ENCODE measurements at places on chromosomes 13 and 19.
A peak's percentile ranks its signal among the peaks of the same experiment; 100 is the strongest.

DNA sequence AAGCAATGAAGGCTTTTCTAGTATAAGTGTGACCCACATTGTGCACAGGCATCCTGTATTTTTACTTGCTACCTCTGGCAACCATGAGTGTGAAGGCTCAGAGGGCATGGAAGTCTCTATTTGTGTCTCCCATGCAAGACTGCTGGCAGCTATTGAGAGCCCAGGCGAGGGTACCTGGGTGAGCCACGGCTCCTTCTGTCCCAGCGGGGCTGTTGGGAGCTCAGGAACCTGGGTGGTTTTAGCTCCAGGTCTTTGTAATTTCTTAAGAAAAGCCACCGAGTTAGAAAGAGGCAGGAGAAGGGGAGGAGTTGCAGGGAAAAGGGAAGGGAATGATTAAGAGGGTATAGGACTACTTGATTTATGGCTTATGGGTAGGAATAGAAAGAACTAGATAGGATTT lies 190.4 kb upstream of the SOX1 start:
- H3K4me1 ChIP-seq, result no peaks in the 10 kb centered on the region
- no peaks in the 10 kb centered on the region for H3K27me3 ChIP-seq
- H3K36me3 ChIP-seq, result no peaks in the 10 kb centered on the region

- no peaks in the 10 kb centered on the region for H3K27me3 ChIP-seq
- H3K4me3 ChIP-seq, result no peak overlapping the region
- H3K36me3 ChIP-seq, result no peaks in the 10 kb centered on the region
- no peak for DNase-seq
- H3K4me1 ChIP-seq, result no peaks in the 10 kb centered on the region
- no peak overlapping the region for H3K27ac ChIP-seq
Observed at GRCh38 chr13:37348916-37349643, 243.6 kb upstream of the CSNK1A1L start.

- no peaks in the 10 kb centered on the region for H3K4me1 ChIP-seq
- DNase-seq, result no peak
- no peaks in the 10 kb centered on the region for H3K36me3 ChIP-seq
- no peaks in the 10 kb centered on the region for H3K27me3 ChIP-seq
- H3K27ac ChIP-seq, result no peak overlapping the region
- no peak overlapping the region for H3K4me3 ChIP-seq
Observed at GRCh38 chr13:30712536-30713532, 22.5 kb upstream of the ALOX5AP start.

GRCh38 chr19:32397671-32398101 lies 7.9 kb upstream of the DPY19L3 start:
- no peak for DNase-seq
- no peak overlapping the region for H3K4me3 ChIP-seq
- H3K36me3 ChIP-seq, result no peaks in the 10 kb centered on the region
- H3K27me3 ChIP-seq, result no peaks in the 10 kb centered on the region

DNA sequence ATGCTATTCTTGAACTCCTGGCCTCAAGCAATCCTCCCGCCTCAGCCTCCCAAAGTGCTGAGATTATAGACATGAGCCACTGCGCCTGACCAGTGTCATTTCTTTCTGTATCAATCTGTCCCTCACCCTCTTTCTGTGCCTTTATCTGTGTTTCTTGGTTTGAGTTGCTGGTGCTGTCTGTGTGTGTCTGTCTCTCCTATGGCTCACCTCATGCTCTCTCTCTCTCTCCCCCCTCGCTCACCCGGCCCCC lies 9.9 kb downstream of the IRF2BP1 start:
- DNase-seq, result no peak
- peaks cover 64% of the 10 kb centered on the region for H3K27me3 ChIP-seq
- H3K4me3 ChIP-seq, result no peak overlapping the region
- H3K36me3 ChIP-seq, result no peaks in the 10 kb centered on the region
- no peak overlapping the region for H3K27ac ChIP-seq

- H3K27me3 ChIP-seq, result no peaks in the 10 kb centered on the region
- H3K4me3 ChIP-seq, result no peak overlapping the region
- no peak overlapping the region for H3K27ac ChIP-seq
Observed at GRCh38 chr13:39521701-39522100, 81.3 kb downstream of the LHFPL6 start.

DNA sequence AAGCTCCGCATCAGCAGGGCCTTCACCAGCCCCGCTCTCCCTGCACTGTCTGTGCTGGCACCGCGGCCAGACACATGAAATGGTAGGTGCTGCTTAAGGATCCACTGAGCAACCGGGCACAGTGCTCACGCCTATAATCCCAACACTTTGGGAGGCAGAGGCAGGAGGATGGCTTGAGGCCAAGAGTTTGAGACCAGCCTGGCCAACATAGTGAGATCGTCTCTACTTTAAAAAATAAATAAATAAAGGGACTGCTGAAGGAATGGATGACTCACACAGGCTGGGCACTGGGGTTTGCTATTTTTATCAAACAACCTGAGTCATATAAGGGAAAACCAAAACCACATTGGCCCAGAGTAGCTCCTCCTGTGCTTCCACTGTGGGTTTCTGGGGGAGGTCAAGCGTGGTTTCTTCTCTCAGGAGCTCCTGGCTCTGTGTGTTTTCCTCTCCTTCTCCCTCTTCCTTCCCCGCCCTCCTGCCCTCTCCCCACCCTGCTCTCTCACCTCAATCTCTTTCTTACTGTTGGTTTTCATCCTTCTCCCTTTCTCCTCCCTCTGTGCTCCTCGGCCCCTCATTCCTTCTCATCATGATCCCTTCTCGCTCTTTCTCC lies 21.3 kb downstream of the VRK3 start:
- peak; percentile 66 for DNase-seq
- H3K36me3 ChIP-seq, result 0 out of 2 replicates have a peak, but pooled peaks cover 3% of the 10 kb centered on the region
- H3K27ac ChIP-seq, result peak overlapping the region; percentile 46
- H3K27me3 ChIP-seq, result no peaks in the 10 kb centered on the region

- no peak within 1 kb of the TSS for H3K27ac ChIP-seq
- H3K4me1 ChIP-seq, result peaks cover 26% of the 10 kb centered on the region
- no peaks in the 10 kb centered on the region for H3K36me3 ChIP-seq
Observed at GRCh38 chr19:55836340-55836739, at the start of gene NLRP4. NLRP4 (plus strand) TSS chr19:55836540; CDS start chr19:55852081, 15,541 bp downstream.

DNA sequence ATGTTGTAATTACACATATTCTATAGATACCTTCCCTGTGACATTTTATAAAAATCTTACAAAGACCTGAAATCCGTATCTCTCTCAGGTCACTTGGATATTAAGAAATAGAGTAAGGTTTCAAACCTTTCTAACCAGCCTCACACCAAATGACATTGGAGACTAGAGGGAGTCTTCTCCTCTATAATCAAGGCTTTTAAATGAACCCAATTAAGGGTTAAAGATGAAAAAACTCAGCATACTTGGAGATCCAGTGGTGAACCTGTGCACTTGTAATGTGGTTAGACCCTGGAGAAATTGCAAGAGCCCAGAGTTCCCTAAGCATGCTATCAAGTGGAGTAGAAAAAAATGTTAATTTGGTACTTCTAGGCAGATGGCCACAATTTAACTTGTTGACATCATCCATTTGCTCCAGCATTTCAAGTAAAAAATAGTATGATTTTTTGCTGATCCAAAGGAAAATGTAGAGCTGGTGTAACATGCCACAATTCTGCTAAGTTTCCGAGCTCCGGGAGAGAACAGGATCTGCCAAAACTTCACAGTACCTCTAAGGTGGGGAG lies 554.1 kb upstream of the MIR17HG start:
- H3K4me1 ChIP-seq, result no peaks in the 10 kb centered on the region
- no peak for DNase-seq
- H3K27me3 ChIP-seq, result no peaks in the 10 kb centered on the region
- no peak overlapping the region for H3K4me3 ChIP-seq
